ENCODE measurements at places on chromosomes 5 and 9.

DNA sequence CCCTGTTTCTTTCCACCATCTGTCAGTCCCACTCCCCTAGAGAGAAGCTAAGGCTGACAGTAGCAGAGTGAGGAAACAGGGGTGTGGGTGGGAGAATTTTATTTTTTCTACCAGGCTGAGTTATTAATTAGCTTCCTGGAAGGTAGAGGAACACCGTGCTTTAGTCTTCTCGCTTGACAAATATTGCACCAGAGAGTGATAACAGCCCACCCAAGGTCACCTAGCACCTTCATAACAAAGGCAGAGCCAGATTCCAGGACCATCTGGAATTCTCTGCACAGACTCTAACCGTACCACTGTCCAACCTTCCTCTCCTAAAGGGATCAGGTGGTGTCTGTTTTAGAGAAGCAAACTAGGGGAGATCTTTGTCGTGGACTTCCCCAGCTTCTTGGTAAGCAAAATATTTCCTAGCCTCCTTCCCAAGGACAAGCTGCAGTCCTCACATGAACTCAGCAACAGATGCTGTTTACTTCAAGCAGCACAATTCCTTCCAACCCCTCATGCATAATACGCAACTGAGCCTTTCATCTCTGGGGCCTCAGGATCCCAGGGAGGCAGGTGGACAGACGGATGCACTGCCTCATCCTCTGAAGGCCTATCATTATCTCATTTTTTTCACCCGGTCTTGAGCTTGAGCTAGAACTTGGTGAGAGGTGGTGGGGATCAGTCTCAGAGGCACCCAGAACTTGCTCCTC lies 308.7 kb upstream of the BRINP1 start:
- DNase-seq = no peak

GRCh38 chr9:81305561-81306182 lies 383.7 kb downstream of the TLE1 start:
- DNase-seq = no peak

- DNase-seq = no peak
These were observed 18.1 kb upstream of the ICE1 start for GRCh38 chr5:5404381-5404780.

GRCh38 chr5:3297853-3298252 lies 297.8 kb upstream of the IRX1 start:
- DNase-seq = no peak

GRCh38 chr5:136420168-136420898 lies 55.0 kb upstream of the TRPC7 start:
- no peak for DNase-seq

- no peak for DNase-seq
These were observed 62.6 kb upstream of the LRRTM2 start for GRCh38 chr5:138937392-138938387.

DNA sequence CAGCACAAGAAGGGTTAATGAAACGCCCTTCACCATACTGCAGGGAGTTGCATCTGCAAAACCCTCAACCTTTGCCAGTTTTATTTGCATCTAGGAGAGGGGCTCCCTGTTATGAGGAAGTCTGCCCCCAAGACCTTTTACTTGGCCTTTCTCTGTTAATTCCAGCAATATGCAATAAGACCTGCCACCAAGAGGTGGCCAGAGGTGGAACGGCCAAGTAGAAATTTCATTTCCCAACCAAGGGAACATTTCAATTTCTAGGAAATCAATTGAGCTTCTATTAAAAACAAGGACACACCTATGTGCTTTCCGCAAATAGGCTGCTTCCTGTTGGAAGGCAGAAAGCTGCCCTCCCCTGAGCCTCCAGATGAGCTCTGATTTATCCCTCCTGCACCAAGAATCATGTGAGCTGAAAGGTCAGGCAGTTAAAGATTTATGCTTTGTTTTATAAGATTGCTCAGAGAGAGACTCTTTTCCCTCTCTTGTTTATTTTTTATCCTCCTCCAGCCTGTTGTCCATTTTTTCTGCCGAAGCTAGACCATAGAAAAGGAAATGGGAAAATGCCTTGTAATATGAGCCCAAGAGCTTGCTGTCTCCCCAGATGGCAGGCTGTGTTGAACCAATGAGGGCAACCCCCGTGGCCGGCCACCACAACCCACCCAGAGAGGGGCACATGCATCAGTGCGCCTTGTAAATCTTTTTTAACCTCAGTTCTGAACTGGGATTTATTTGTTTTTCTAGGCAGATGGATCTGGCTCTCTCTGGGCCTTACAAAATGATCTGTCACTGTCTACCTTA lies 572.8 kb downstream of the TLE1 start:
- no peak for DNase-seq

DNA sequence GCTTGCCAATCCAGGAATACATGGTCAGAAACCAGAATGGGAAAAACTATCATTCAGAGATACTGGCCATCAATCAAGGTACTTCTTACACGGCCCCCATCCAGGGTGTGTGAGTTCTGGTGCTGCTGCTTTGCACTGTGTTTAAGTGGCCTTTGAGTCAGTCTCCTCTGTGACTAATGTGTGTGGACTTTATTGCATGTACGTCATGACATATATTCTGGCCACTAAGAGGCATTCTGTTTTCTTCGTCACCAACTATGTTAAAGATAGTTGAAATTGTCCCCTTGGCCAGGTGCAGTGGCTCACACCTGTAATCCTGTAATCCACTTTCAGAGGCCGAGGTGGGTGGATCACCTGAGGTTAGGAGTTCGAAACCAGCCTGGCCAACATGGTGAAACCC lies 8.5 kb downstream of the EXOSC3 start:
- no peak for DNase-seq

GRCh38 chr9:121650217-121651007 lies 1.0 kb upstream of the DAB2IP start:
- peak; percentile 47 for DNase-seq

DNA sequence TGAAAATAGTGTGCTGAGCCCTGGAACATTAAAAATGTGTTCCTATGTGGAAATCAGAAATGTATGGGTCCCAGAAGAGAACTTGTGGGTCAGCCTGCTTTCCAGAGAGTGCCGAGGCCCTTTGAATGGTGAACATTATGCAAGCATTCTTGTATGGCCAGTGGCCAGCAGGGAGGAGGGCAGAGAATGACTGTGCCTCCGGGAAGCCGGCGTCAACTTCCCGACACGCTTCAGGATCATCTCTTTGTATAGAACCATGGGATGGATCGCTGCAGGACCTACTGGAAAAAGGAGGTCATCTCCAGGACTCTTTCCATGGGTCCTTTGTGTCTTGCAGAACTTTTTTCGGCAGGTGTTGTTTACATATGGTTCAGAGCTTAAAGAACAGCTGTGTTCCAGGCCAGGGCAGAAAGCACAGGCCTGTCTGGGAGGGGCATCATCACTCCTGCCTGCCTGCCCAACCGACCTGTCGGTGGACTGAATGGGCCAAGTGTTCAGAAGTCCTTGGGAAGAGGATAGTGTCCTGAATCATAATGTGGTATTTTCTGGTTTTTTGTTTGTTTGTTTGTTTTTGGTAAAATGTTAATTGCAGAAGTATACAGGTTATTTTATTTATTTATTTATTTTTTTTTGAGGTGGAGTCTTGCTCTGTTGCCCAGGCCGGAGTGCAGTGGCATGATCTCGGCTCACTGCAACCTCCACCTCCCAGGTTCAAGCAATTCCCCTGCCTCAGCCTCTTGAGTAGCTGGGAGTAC lies 9.0 kb downstream of the PRRC2B start:
- peak; percentile 59 for DNase-seq

- no peak for DNase-seq
These were observed 10.0 kb upstream of the CCL28 start for GRCh38 chr5:43422143-43422542.

DNA sequence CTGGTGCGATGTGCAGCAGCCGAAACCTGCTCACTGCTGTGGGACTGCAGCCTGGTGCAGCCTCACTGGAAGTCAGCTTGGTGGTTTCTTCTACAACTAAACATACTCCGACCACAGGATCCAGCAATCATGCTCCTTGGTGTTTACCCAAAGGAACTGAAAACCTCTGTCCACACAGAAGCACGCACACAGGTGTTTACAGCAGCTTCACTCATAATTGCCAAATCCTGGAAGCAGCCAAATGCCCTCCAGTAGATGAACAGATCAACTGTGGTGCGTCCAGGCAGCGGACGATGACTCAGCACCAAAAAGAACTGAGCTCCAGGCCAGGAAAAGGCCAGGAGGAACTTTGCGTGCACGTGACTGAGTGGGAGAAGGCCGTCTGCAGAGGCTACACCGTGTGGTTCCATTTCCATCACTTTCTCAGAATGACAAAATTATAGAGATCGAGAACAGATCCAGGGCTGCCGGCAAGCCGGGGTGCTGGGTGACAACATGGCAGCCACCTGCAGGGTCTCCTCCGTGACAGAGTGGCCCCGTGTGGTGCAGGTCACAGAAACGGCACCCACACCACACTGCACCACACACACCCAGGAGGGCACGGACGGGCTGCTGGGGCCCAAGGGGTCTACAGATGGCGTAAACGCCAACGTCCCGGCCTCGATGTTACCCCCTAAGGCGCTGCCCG lies 23.1 kb upstream of the NSMF start:
- no peak for DNase-seq

DNA sequence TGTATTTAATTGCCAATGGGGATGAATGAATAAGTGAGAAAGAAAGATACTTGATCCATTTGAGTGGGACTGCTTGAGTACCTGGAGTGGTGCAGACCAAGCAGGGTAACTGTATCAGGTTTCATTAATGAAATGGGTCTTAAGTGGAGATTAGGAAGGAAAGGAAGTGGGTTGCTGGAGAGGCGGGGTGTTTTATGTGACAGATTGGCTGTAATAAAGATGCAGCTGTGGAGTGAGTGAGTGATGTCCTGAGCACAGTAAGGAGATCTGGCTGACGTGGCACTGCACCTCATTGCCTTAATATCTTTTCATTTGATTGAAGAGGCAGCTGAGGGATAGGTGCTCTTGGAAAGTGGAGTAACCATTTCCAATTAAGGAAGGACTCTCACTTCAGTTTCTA lies 161.0 kb upstream of the CCDC152 start:
- no peak for DNase-seq

DNA sequence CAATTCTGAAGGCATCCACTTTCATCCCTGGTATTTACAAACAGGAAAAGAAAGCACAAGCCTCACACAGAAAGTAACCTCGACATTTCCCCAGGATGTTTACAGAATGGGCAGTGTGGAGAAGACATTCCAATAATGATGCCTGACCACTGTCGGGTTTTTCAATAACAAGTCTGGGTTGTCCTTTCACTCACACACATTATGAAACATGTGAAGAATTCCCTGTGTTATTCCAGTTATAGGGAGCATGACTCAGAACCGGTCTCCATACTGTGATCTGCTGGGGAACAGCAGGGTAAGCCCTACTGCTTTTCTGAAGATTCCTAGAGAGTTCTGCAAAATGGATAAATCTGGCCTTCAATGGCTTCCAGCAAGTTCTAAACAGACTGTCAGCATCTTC lies 155.3 kb downstream of the ADAMTS12 start:
- DNase-seq = peak; percentile 66

GRCh38 chr9:121340676-121341392 lies 29.2 kb downstream of the STOM start:
- no peak for DNase-seq

- DNase-seq = no peak
These were observed 57.9 kb downstream of the FAM78A start for GRCh38 chr9:131218370-131218769.

DNA sequence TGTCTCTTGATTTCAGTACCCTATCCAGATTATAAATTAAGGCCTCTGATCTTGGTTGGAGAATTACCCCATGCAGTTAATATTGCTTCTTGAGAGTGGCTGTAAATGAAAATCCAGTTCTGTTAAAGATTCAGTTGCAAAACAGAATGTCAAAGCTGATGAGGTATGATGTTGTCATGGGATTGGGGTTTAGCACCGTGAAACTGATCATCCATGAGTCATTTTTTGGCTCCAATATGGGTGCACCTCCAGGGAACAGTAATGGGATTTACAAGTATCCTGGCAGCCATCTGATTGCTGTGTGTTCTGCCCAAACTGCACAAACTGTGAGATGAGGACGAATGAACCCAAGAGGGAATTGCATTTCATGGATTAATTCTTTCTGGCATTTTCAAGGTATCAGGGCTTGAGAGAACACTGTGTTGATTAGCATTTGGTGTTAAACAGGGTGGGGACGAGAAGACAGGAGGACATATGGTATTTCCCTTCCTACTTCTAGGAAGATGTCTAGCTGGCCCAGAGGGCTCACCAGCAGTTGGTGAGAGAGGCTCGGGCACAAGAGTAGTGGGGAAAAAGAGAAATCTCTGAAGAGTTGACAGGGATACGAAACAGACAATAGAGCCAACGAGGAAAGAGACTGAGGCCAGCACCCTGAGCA lies 214.7 kb downstream of the GAS1 start:
- peak; percentile 87 for DNase-seq

GRCh38 chr5:178532236-178532635 lies 58.0 kb downstream of the COL23A1 start:
- DNase-seq = no peak

DNA sequence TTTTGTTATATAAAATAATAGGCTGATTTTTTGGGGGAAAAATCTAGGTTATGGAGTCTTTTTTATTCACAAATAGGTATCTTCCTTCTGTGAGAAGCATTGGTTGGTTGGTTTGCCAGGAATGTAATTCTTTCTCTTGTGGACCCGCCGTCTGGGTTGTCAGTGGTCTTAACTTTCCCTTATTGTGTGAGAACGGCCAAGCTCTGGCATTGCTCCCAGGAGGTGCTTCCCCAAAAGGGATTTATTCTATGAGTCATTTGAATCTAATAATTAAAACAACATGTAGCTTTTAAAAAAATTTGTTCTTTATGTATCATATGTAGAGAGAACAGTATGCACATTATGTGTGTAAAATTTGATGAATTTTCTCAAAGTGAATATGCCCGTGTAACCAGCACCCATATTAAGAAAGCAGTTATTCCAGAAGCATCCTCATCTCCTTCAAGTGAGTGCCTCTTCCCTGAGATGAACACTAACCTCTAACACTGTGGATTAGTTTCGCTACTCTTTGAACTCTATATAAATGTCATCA lies 114.4 kb downstream of the MAST4 start:
- DNase-seq = peak; percentile 76

GRCh38 chr5:128631771-128632170 lies 93.7 kb upstream of the FBN2 start:
- DNase-seq = no peak

DNA sequence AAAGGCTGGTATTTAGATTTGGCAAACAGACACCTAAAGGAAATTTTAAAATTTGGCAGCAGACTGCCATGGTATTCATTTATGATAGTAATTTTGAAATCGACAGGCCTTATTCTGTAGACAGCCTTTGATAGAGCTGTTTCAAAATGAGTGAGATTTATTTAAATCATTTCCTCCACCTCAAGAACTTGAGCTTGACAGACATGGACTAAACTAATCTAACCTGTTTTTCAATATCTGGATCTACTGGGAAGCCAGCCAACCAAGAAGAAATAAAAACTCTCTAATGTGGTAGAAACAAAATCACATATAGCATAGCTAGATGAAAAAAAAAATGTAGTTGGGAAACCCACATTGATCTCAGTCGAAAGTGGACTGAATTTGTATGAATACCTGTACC lies 56.9 kb upstream of the RASA1 start:
- no peak for DNase-seq

GRCh38 chr9:129287619-129288305 lies 109.7 kb upstream of the IER5L start:
- no peak for DNase-seq

- DNase-seq = no peak
These were observed 70.6 kb downstream of the TENT4A start for GRCh38 chr5:6783787-6784186.

All from fibroblast of skin of left biceps (primary cell).